ENCODE measurements at places on chromosomes 2 and 18. TPM values are rescaled to one million over a fixed set of nuclear protein-coding genes. Genes with fewer than 3 reads are reported as not detected.

- peak; percentile 55 for DNase-seq
These were observed 11.4 kb downstream of the HK2 start for GRCh38 chr2:74845217-74845751.

UCN gene
- 0.76 TPM for polyA plus RNA-seq

LCT gene
- 0.05 TPM for polyA plus RNA-seq

DNA sequence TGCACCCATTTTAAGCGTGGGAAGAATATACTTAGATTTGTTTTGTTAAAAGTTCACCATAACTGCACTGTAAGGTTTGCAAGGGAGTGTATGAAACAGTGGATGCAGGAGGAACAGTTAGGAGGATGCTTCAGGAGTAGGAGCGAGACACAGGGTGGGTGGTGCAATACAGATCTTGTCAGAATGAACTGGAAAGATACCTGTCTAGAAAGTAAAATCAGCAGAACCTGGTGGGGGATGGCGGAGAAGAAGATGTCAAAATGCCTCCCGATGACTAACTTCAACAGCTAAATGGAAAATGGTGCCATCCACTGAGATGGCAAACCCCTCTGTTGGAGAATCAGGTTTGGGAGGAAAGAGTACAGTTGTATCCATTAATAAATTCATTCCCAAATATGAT is 18.2 kb downstream of the LANCL1 start:
- no peak for DNase-seq

FHOD3 gene
- polyA plus RNA-seq = 4.2 TPM

DNA sequence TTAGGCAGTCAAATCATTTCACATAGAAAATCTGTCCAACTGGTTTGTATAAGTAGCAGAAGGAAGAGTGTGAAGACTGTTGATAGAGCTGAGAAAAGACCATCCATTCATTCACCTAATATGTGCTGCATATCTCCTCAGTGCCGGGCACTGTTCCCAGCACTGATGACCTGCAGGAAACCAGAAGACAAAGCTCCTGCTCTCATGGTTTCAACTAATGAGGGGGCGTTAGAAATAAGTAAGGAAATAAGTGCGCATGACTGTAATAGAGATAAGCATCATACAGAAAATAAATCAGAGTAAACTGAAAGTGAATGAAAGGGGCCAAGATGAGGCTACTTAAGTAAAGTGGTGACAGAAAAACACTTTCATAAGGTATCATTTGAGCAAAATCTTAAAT is 427.5 kb upstream of the CDH20 start:
- no peak for DNase-seq

DNA sequence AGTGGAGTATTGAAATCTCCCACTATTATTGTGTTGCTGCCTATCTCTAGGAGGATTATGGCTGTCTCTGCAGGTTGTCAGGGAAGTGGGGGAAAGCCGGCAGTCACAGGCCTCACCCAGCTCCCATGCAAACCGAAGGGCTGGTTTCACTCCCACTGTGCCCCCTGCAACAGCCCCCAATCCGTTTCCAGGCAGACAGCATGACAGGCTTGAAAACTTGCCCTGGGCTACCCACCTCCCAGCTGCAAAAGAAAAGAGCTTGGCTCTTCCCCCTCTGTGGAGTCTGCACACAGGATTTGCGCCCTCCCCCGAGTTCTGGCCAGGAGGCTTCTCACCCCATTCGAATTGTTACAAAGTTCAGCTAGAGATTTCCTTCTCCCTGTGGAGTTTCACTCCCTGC is 87.4 kb upstream of the MSTN start:
- DNase-seq = no peak

DNA sequence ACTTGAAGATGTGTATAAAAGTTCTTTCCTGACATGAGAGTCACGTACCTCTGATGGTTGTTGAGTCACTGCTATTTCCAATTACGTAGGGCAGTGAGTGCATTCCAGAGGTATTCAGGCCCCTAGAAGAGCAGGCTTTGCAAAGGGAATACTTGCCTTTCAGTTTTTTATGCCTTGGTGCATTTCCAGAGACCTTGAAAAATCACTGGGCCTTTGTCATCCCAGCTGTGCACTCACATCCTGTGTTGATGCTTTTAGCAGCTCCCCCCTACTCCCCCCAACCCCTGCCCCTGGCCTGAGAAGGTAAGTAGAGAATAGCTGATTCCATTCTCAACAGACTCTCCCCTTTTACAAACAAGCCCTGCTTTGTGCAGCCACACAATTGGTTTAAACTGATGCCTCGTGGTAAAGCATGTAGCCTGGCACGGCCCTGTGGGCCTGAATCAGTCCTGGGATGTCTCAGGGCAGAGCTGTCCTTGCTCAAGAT is 174.2 kb downstream of the PRPF40A start:
- DNase-seq = peak; percentile 69

DNA sequence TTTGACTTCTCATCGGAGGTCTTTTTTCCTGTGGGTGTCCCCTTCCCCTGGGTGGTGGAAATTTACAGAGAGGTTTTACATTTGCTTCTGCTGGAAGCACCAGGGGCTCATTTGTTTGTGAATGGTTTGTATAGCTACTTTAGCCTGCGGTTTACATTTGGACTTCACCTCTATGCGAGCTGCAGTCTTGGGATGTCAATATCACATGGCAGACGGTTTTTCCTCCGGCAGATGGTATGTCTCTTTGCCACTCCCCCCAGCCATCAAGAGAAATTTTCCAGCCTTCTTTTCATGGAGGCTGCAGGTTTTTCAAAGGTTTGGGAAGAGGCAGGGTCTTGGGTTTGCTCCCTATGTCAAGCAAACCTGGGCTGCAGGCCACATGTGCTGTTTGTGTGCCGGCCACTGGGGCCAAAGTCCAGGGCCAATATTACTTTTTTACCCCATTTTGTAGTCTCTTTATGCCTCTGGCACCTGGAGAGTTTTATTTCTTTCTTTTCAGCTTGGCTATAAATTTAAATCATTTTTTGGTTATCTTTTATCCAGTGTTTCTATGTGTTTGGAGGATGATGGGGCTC is 23.9 kb upstream of the BOD1L2 start:
- DNase-seq = no peak

GRCh38 chr2:164495491-164496223 is 125.6 kb downstream of the GRB14 start:
- peak; percentile 72 for DNase-seq

DNA sequence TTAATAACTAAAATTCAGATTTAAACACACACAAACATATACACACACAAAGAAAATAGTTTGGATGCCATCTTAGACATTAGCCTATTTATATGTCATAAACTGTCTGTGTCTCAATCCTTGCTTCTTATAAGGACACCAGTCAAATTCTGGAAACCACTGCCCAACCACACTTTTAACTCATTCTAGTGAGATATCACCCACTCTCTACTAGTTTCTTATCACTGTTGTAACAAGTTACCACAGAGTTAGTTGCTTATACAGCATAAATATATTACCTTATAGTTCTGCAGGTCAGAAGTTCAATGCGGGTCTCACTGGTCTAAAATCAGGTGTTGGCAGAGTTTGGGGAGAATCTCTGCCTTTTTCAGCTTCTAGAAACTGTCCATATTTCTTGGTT is 239.1 kb downstream of the MTX2 start:
- no peak for DNase-seq

DNA sequence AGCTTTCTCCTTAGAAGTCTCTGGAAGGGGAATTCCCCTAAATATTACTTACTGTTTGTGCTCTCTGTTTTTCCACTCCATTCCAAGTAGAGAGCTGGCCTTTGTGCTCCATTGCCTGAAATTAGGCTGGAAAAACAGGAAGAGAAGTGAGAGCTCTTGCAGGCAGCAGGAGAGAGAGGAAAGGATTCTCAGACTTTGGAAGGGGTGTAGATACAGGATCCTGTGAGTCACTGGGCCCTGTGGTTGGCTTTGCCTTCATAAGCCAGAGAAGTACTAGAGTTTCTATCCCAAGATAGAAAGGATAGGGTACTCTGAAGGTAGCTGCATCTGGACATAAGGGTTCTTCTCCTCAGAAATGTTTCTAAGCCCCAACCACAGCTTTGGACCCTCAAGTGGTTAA is 188.9 kb downstream of the CMPK2 start:
- DNase-seq = no peak

DNA sequence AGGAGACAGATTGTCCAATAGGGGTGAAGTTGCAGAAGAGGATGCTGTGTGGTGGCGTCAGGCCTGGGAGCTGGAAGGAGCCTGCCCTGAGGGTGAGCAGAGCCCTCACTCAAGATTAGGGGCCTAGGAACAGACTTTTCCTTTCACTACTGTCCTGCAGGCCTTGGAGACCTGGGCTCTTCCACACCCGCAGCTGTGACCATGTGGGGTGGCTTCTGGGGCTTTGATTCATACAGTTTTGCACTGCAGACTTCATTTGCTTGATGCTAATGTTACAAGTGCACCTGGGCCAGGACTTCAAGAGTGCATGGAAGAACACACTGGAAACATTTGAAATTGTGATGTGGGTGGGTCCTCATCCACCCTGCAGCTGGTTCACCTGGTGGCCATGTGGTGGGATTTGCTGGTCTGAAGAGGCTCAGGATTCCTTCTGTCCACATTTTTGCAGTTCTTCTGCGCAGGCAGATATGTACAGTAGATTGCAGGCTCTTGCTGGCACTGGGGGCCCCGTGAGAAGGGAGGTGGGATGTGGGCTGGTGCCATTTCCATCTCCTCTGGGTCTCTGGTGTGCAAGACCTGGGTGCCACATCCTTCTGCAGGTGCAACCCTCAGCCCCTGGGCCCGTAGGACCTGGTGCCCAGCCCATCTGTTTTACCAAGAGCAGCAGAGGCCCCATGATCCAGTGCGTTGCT is 9.9 kb downstream of the GLI2 start:
- DNase-seq = no peak

ASB18 gene
- polyA plus RNA-seq = not detected

DNA sequence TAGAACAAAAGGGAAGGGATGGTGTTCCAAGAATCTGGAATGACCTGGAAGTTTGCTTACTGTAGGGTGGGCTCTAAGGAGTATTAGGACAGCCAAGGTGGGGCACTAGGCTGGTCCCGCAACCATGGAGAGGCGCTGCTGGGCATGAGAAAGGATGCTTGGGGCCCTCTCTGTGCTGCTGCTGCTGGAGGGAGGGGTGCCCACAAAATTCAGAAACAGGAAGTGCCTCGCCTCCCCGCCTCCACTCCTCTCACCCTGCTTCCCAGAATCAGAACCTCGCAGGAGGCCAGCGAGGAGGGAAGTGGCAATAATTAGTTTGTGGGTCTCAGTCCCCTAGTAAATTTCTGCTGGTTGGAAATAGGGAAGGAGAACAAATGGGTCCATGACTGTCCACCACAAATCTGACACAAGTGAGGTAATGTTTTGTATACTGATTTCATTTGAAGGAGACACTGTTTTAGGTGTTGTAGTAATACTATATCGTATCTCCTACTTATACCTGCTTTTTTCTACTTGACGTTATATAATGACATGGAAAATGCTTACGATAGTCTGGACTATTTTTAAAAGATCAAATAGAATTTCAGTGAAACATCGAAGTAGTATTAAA is 7.9 kb upstream of the PDCL3 start:
- no peak for DNase-seq

DNA sequence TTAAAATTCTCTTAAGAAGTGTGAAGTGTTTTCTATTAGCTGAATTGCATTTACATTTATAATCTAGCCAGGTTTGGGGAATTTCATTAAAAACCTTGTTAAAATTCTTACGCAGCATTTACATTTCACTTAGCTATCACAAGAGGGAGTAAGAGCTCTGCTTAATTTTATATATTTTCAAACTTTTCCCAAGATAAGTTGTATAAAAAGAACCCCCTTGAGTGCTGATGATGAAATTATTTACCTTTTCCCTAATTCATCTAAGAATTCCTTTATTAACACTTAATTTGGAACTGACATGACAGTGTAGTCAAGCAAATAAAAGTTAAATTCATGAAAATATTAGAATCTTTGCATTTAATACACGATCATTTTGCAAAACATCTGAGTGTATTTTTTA is 54.2 kb upstream of the ZSWIM2 start:
- DNase-seq = no peak

DNA sequence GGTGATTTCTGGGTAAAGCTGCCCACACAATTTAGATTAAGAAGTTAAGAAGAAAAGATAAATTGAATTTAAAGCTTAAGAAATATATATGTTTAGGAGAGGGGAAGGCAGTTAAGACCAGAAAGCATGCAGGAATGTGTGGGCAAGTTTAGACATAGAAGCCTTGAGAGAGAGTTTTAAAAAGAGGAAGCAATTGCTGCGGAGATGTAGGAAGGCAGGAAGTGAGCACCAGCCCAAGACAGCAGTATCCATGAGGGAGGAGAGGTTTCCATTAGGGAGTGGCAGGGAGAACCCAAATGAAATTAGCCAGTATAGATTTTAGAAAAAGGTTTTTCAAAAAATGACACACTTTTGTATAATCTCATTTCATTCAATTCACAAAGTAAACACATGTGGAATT is 24.3 kb downstream of the DSC2 start:
- no peak for DNase-seq

- no peak for DNase-seq
These were observed 169.9 kb downstream of the SMAD7 start for GRCh38 chr18:48780913-48781162.

CFAP221 gene
- 0.30 TPM for polyA plus RNA-seq

CRYGD gene
- polyA plus RNA-seq = not detected

DNA sequence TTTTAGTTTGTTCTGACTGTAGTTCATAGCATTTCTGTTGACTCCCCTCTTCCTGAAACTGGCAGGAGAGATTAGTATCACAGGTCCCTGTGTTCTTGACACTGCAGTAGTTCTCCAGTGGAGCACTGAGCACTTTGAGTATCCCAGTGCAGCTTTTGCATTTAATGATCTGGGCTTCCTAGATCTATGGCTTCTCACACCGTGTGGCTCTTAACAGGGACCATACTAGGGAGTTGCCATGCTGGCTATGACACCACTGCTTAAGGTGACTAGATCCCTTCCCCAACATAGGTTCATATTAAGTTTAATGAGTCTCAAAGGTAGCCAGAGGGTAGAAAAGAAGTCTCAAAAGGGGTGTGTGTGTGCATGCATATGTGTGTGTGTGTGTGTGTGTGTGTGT is 6.2 kb upstream of the MSTN start:
- no peak for DNase-seq

DNA sequence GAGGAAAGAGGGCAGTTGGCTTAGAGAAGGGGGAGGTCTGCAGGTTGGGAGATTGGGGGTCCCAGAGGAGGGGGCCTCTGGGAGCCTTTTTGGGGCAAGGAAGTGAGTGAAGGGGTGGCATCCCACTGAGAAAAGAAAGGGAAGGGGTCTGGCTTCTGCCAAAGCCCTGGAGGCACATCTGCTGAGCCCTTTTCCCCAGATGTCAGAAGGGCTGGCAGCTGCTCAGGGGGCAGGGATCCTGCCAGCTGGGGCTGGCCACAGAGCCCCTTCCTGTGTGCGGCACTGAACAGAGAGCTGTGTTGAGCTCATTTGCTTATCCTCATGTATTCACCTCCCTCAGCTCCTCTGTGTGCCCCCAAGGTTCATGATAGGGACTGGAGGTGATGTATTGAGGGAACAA is 54.5 kb downstream of the APOB start:
- DNase-seq = no peak

NFU1 gene
- 64.8 TPM for polyA plus RNA-seq

DCDC2C gene
- polyA plus RNA-seq = not detected

- DNase-seq = no peak
These were observed 232.1 kb downstream of the LOXHD1 start for GRCh38 chr18:46424898-46425297.

Data from A549 (cell line).